ENCODE measurements at places on chromosomes 2 and 18. TPM values are rescaled to one million over a fixed set of nuclear protein-coding genes. Genes with fewer than 3 reads are reported as not detected.
A peak's percentile ranks its signal among the peaks of the same experiment; 100 is the strongest.

GRCh38 chr2:34143149-34143548, 544.0 kb upstream of the FAM98A start:
- no peaks in the 10 kb centered on the region for H3K36me3 ChIP-seq
- no peaks in the 10 kb centered on the region for H3K27me3 ChIP-seq
- H3K27ac ChIP-seq, result no peak overlapping the region
- no peak for DNase-seq
- no peak overlapping the region for H3K4me3 ChIP-seq
- no peaks in the 10 kb centered on the region for H3K4me1 ChIP-seq

DNA sequence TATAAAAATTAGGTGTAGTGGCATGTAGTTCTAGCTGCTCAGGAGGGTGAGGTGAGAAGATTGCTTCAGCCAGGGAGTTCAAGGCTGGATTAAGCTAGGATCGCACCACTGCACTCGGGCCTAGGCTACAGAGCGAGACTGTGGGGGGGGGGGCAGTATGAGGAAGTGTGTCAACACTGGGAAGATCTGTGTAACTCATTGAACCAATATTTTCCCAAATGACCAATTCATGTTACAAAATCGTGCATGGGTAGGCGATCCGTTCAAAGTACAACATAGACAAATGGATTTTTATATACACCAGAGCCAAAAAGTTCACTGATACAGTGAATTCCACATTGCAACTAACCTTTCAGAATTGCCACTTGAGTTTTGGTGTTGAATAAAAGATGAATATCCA, 8.1 kb downstream of the SMAD4 start:
- no peaks in the 10 kb centered on the region for H3K36me3 ChIP-seq
- H3K27me3 ChIP-seq, result no peaks in the 10 kb centered on the region
- H3K4me3 ChIP-seq, result no peak overlapping the region
- H3K4me1 ChIP-seq, result peaks cover 43% of the 10 kb centered on the region
- H3K27ac ChIP-seq, result no peak overlapping the region
- DNase-seq, result no peak

DNA sequence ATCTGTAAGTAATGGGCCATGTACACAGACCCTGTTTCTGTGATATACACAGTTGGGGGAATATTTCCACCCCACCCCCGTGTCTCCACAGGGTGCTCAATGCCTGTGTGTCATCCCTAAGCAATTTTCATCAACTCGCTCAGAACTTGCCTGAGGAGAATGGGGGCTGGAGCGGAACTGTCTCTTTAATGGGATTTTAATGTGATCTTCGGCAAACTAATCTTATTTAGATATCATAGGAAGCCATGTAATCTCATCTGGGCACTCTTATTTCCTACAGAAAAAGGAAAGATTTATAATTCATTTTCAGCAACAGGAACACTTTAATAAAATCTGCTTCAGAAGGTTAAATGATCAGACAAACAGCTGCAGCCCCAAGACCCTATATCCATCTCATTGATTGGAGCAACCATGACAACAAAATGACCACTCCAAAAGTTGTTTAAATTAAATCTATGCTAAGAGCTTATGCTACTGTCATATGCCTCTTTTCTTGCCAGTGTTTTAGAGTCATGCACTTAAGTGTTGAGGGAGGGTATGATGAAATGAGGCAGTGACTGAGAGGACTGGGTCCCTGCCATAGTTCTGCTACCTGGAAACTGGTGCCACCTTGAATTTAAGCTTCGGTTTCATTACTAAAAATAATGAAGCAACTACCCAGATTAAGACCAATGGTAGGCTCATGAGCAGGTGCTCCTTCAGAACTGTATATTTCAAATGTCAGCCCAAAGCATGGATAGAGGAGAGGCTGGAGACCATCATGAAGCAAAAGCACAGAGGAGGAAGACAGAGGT, 183.1 kb upstream of the DDX18 start:
- H3K4me1 ChIP-seq, result no peaks in the 10 kb centered on the region
- no peak overlapping the region for H3K27ac ChIP-seq
- H3K4me3 ChIP-seq, result no peak overlapping the region

GRCh38 chr2:213227458-213227857, 56.8 kb upstream of the SPAG16 start:
- no peak overlapping the region for H3K4me3 ChIP-seq
- no peak for DNase-seq
- no peaks in the 10 kb centered on the region for H3K36me3 ChIP-seq
- no peak overlapping the region for H3K27ac ChIP-seq
- H3K27me3 ChIP-seq, result no peaks in the 10 kb centered on the region

DNA sequence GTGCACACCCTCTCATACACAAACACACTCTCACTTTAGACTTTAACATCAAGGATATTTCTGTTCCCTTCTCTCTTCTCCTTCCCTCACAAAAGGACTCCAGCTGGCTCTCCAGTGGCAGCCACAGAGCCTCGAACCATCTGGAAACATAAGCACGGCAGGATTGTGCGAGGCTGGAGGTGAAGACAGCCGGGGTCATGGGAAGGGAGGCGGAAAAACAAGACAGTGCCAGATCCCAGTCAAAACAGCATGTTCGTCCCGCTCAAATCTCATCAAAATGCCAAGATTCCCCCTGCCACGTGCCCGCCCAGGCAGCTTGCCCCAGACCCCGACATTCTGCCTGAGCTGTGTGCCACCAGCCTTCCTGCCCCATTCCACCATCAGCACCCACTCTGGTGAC, 180.3 kb downstream of the ZBTB7C start:
- peaks cover 2% of the 10 kb centered on the region for H3K4me1 ChIP-seq
- H3K36me3 ChIP-seq, result no peaks in the 10 kb centered on the region
- peak; percentile 31 for DNase-seq
- H3K27me3 ChIP-seq, result no peaks in the 10 kb centered on the region

GRCh38 chr2:52659546-52659945, 1108.1 kb upstream of the CHAC2 start:
- H3K36me3 ChIP-seq, result no peaks in the 10 kb centered on the region
- DNase-seq, result no peak
- H3K4me3 ChIP-seq, result no peak overlapping the region
- H3K27ac ChIP-seq, result no peak overlapping the region

DNA sequence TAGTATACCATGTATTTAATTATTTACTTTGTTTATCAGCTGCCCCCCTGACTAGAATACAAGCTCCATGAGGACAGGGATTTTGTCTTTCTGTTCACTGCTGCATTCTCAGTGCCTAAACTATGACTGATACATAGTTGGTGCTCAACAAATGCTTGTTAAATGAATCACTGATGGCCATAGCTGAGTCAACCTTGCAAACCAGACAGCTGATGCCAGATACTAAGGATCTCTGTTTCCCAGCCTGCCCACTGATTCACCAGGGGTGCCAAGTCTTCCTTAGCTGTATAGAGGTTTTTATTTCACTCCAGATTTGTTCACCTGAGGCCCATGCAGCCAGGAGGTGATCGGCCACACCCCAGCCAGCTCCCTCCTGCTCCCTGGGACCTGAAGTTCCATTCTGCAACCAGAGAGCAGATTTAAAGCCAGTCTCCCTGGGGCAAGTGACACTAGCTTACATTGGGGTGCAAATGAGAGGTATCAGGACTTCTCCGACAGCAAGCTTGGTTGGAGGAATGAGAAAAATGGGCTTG, 92.2 kb downstream of the C1QL2 start:
- no peak overlapping the region for H3K4me3 ChIP-seq
- DNase-seq, result no peak
- no peaks in the 10 kb centered on the region for H3K27me3 ChIP-seq

- H3K27ac ChIP-seq, result no peak overlapping the region
- no peaks in the 10 kb centered on the region for H3K27me3 ChIP-seq
- H3K36me3 ChIP-seq, result no peaks in the 10 kb centered on the region
- no peak overlapping the region for H3K4me3 ChIP-seq
- DNase-seq, result no peak
- H3K4me1 ChIP-seq, result no peaks in the 10 kb centered on the region
These were observed 195.1 kb upstream of the TWIST2 start for GRCh38 chr2:238652771-238653157.

GRCh38 chr18:70688286-70688685, 399.4 kb downstream of the SOCS6 start:
- no peak for DNase-seq
- H3K4me1 ChIP-seq, result no peaks in the 10 kb centered on the region
- H3K27me3 ChIP-seq, result no peaks in the 10 kb centered on the region
- H3K36me3 ChIP-seq, result no peaks in the 10 kb centered on the region
- no peak overlapping the region for H3K4me3 ChIP-seq

- H3K36me3 ChIP-seq, result no peaks in the 10 kb centered on the region
- no peaks in the 10 kb centered on the region for H3K27me3 ChIP-seq
- H3K4me3 ChIP-seq, result no peak overlapping the region
- H3K27ac ChIP-seq, result no peak overlapping the region
These were observed 15.1 kb downstream of the SPTBN1 start for GRCh38 chr2:54471221-54471711.

- H3K4me3 ChIP-seq, result no peak overlapping the region
- no peak overlapping the region for H3K27ac ChIP-seq
- DNase-seq, result no peak
- no peaks in the 10 kb centered on the region for H3K36me3 ChIP-seq
These were observed 78.6 kb downstream of the ASB1 start for GRCh38 chr2:238505119-238505891.

GRCh38 chr2:237056287-237056875, 29.3 kb upstream of the COPS8 start:
- H3K4me1 ChIP-seq, result peaks cover 2% of the 10 kb centered on the region
- no peaks in the 10 kb centered on the region for H3K36me3 ChIP-seq
- no peaks in the 10 kb centered on the region for H3K27me3 ChIP-seq
- H3K4me3 ChIP-seq, result no peak overlapping the region
- H3K27ac ChIP-seq, result no peak overlapping the region

- H3K4me1 ChIP-seq, result peaks cover 2% of the 10 kb centered on the region
- DNase-seq, result peak; percentile 8
- no peak overlapping the region for H3K4me3 ChIP-seq
- no peaks in the 10 kb centered on the region for H3K36me3 ChIP-seq
- no peak overlapping the region for H3K27ac ChIP-seq
These were observed 123.0 kb downstream of the NFATC1 start for GRCh38 chr18:79518683-79519128.

GRCh38 chr18:48163738-48164115, 233.3 kb upstream of the SMAD2 start:
- no peaks in the 10 kb centered on the region for H3K36me3 ChIP-seq
- no peaks in the 10 kb centered on the region for H3K27me3 ChIP-seq
- no peaks in the 10 kb centered on the region for H3K4me1 ChIP-seq
- no peak overlapping the region for H3K27ac ChIP-seq
- no peak overlapping the region for H3K4me3 ChIP-seq
- DNase-seq, result no peak

DNA sequence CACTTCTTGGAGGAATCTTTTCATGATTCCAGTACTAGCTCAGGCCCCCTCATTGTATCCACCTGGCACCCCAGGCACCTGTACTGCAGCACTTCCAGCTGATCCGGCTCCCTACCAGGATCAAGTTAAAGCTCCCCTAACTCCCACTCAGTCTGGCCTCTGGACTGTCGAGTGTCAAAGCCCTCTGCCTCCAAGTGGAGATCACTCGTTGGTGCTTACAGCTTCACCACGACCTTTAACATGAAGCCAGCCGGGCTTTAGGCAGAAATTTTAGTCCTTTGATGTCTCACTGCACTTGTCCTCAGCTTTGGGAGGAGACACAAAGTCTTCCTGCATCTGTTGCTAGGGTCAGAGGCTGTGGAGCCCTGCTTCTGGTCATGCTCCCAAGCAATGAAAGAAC, 197.7 kb downstream of the ALPK2 start:
- no peaks in the 10 kb centered on the region for H3K4me1 ChIP-seq
- DNase-seq, result no peak
- H3K27me3 ChIP-seq, result no peaks in the 10 kb centered on the region
- no peak overlapping the region for H3K4me3 ChIP-seq
- no peaks in the 10 kb centered on the region for H3K36me3 ChIP-seq
- H3K27ac ChIP-seq, result no peak overlapping the region

DNA sequence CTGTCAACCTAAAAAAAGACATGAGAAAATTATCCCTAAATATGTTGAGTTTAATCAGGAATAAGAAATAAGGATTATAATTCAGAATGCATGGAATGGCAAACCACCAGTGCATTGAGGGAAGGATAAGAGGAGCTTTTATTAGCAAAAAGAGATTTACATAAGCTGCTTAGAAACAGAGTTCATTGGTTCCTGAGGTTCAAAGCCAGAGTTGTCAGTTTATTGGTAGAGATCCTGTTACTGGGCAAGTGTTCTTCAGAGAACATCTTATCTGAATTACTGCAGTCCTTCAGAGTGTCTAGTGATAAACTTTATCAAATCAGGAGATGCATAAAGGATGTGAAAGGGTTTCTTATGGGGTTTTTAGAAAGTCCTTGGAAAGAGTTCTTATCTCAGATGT, 76.0 kb upstream of the MEX3C start:
- H3K4me3 ChIP-seq, result no peak overlapping the region
- H3K27me3 ChIP-seq, result no peaks in the 10 kb centered on the region
- no peak overlapping the region for H3K27ac ChIP-seq
- no peaks in the 10 kb centered on the region for H3K36me3 ChIP-seq
- no peak for DNase-seq
- H3K4me1 ChIP-seq, result no peaks in the 10 kb centered on the region

- H3K36me3 ChIP-seq, result no peaks in the 10 kb centered on the region
- H3K27me3 ChIP-seq, result no peaks in the 10 kb centered on the region
- no peaks in the 10 kb centered on the region for H3K4me1 ChIP-seq
These were observed 11.4 kb upstream of the GALNT5 start for GRCh38 chr2:157245846-157246764.

- DNase-seq, result no peak
- no peaks in the 10 kb centered on the region for H3K36me3 ChIP-seq
- no peaks in the 10 kb centered on the region for H3K27me3 ChIP-seq
- H3K4me1 ChIP-seq, result no peaks in the 10 kb centered on the region
These were observed 98.7 kb upstream of the SLC66A3 start for GRCh38 chr2:11056614-11057013.

- DNase-seq, result no peak
- no peak overlapping the region for H3K27ac ChIP-seq
- no peaks in the 10 kb centered on the region for H3K27me3 ChIP-seq
- H3K36me3 ChIP-seq, result no peaks in the 10 kb centered on the region
- H3K4me1 ChIP-seq, result peaks cover 6% of the 10 kb centered on the region
These were observed 51.6 kb upstream of the CD28 start for GRCh38 chr2:203654826-203655225.

- H3K4me3 ChIP-seq, result no peak overlapping the region
- H3K4me1 ChIP-seq, result no peaks in the 10 kb centered on the region
- DNase-seq, result no peak
- H3K27me3 ChIP-seq, result peaks cover 67% of the 10 kb centered on the region
These were observed 2.8 kb upstream of the RAX start for GRCh38 chr18:59276047-59276446.

Gene TEX44
- not detected for total RNA-seq

Gene PDCD1
- 1.6 TPM for total RNA-seq

Gene RAX
- not detected for total RNA-seq

Gene PSTPIP2
- total RNA-seq, result 11.1 TPM

Gene SERPINB12
- total RNA-seq, result not detected

Gene SLC23A3
- 2.8 TPM for total RNA-seq
